Lung (tissue), 17 donors: ENCODE measurements at places on chromosomes 1 and 21. TPM values are rescaled to one million over a fixed set of nuclear protein-coding genes. Genes with fewer than 3 reads are reported as not detected.

- no peak for DNase-seq
- no peak overlapping the region for H3K27ac ChIP-seq
- no peaks in the 10 kb centered on the region for H3K36me3 ChIP-seq
- no peaks in the 10 kb centered on the region for H3K27me3 ChIP-seq
- no peak overlapping the region for H3K4me3 ChIP-seq
- no peaks in the 10 kb centered on the region for H3K4me1 ChIP-seq
Measured at GRCh38 chr1:55937840-55938375, 641.5 kb downstream of the PLPP3 start.

GRCh38 chr1:5746611-5747425, 245.4 kb downstream of the NPHP4 start:
- DNase-seq, result no peak
- no peaks in the 10 kb centered on the region for H3K36me3 ChIP-seq
- H3K4me1 ChIP-seq, result peaks cover 18% of the 10 kb centered on the region
- no peaks in the 10 kb centered on the region for H3K27me3 ChIP-seq

- H3K27me3 ChIP-seq, result no peaks in the 10 kb centered on the region
- no peaks in the 10 kb centered on the region for H3K36me3 ChIP-seq
- peak overlapping the region; percentile 45 for H3K4me3 ChIP-seq
- peak; percentile 97 for DNase-seq
- H3K27ac ChIP-seq, result peak overlapping the region; percentile 86
- H3K4me1 ChIP-seq, result peaks cover 9% of the 10 kb centered on the region
Measured at GRCh38 chr21:39349211-39350093, 564 bp upstream of the HMGN1 start.

DNA sequence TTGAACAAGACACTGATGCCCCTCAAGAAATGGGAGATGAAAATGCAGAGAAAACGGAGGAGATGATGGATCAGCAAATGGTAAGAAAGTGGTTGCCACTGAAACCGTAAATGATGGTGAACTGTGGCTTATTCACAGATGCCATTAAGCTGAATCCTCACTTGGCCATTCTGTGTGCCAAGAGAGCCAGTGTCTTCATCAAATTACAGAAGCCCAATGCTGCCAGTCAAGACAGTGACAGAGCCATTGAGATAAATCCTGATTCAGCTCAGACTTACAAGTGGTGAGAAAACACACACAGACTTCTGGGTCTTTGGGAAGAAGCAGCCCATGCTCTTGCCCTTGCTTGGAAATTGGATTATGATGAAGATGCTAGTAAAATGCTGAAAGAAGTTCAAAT, 52.5 kb downstream of the NBPF6 start:
- H3K27me3 ChIP-seq, result no peaks in the 10 kb centered on the region
- H3K36me3 ChIP-seq, result no peaks in the 10 kb centered on the region
- no peaks in the 10 kb centered on the region for H3K4me1 ChIP-seq
- no peak overlapping the region for H3K4me3 ChIP-seq
- H3K27ac ChIP-seq, result no peak overlapping the region

GRCh38 chr21:41966041-41966833, 12.4 kb upstream of the C2CD2 start:
- peaks cover 2% of the 10 kb centered on the region for H3K4me1 ChIP-seq
- DNase-seq, result no peak
- H3K36me3 ChIP-seq, result no peaks in the 10 kb centered on the region
- H3K4me3 ChIP-seq, result no peak overlapping the region

DNA sequence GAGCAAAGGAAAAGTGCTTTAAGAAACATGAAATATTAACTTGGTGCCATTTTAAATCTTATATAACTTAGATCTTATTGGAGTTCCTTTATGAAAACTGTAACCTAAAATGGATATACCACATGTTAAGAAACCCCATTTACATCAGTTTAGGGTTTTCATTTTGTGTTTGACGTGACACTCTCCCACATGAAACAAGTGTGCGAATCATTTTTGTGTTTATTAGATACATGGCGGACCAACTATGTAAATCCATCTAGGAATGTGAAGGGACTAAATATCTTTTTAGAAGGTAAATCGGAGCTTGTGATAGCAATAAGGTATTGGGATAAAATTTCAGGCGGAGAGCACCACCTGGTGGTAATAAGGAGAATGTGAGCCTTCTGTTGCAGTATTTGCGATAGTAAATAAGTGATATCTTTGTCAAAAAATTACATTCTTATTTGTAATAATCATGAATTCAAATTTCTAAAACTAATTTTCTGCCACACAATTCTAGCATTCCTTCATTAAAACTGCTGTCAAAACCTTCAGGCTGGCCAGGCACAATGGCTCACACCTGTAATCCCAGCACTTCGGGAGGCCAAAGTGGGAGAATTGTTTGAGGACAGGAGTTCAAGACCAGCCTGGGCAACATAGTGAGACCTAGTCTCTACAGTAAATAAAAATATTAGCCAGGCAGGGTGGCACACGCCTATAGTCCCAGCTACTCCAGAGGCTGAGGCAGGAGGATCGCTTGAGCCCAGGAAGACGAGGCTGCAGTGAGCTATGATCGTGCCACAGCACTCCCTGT, 31.3 kb downstream of the SMAP2 start:
- H3K27me3 ChIP-seq, result no peaks in the 10 kb centered on the region
- no peak overlapping the region for H3K4me3 ChIP-seq
- DNase-seq, result peak; percentile 74
- H3K4me1 ChIP-seq, result no peaks in the 10 kb centered on the region

KRTAP13-2 gene
- not detected for total RNA-seq
